Activated naive CD4-positive, alpha-beta T cell treated with anti-CD3 and anti-CD28 coated beads for 36 hours (primary cell): ENCODE measurements at places on chromosomes 1 and 21.

DNA sequence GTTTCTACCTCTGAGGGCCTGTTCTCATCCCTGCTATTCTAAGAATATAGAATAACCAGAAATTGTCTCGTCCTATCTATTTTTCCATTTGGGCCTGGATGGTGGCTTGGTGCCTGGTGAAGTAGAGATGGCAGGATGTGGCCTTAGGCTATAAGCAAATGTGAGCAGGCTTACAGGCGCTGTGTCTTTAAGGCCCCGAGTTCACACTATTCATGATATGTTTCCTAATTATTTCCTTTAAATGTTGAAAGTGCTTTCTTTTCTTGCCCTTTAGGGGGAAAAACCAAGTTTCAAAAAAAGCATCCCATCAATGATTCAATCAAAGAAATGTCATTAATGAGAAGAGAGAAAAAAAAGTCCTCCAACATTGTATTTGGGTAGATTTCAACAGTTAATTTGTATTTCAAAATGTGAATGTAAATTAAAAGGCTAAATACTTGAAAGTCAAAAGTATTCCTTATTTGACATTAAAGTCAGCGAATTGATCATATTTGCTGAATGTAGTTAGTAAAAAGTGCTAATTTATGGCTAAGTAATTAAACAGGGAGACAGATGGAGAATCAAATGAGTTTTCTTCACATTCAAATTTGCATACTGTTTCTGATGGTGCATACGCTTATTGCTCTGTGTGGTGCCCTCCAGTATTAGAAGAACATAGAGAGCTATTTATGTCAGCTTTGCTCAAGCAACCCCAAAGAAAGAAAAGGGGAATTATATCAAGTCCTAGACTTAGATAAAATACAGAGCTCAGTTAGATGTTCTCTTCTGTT is 34.0 kb upstream of the HUNK start:
- DNase-seq: no peak

GRCh38 chr21:32658524-32658923 is 46.3 kb upstream of the CFAP298 start:
- no peak for DNase-seq

- peak; percentile 62 for DNase-seq
Observed at GRCh38 chr1:116847688-116848531, 61.8 kb upstream of the PTGFRN start.

- no peak for DNase-seq
Observed at GRCh38 chr1:230215529-230215928, 148.5 kb downstream of the GALNT2 start.

- DNase-seq: no peak
Observed at GRCh38 chr1:5430136-5430535, 562.1 kb downstream of the NPHP4 start.

- DNase-seq: no peak
Observed at GRCh38 chr21:45184869-45185268, 102.8 kb downstream of the POFUT2 start.

DNA sequence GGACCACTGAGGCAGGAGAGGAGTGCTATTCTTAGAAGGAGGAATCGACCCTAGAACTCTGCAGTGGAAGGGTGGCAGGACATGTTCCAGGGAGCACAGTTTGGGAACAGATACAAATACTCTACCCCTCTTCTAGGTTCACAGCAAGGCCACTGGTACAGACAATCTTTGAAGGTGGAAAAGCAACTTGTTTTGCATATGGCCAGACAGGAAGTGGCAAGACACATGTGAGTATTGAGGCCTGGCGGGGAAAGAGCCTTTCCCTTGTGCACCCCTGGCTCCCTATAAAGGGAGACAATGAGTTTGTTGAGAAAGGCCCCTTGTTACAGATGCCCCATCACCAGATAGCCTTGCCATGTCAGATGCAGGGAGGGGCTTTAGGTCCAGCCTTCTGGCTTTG is 17.8 kb downstream of the KIF2C start:
- DNase-seq: no peak

- no peak for DNase-seq
Observed at GRCh38 chr1:60563777-60564535, 490.4 kb upstream of the C1orf87 start.

GRCh38 chr1:47449822-47450552 is 12.1 kb downstream of the FOXD2 start:
- DNase-seq: peak; percentile 35

DNA sequence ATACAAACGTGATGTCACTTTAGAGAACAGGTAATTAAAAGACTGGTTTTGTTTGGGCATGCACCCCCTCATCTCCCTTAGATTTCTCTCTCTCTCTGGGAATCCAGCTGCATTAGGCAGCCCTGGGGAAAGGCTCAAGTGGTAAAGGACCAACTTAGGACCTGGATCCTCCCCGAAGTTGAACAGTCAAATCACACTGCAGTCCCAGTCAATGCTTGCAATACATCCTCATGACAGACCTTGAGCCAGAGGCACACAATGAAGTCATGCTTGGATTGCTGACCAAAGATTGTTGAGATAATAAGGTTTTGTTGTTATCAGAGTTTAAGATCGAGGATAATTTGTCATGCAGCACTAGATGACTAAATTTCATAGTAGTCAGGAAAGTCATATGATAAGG is 1285.8 kb upstream of the NCAM2 start:
- no peak for DNase-seq

DNA sequence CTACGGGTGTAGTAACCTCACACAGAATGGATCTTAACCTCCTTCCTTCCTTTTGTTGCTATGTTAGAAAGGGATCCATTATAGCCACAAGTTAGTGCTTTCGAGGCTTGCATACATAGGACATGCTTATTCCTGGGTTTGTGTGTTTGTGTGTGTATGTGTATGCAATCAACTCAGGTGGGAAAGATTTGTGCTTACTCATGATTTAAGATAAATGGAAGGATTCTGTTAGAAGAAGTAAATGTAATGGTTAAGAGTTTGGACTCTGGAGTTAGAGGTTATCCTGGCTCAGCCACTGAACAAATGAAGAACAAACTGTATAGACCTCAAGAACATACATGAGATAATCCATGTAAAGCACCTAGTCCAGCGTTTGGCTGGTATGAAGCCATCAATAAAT is 28.8 kb downstream of the BTG3 start:
- no peak for DNase-seq

DNA sequence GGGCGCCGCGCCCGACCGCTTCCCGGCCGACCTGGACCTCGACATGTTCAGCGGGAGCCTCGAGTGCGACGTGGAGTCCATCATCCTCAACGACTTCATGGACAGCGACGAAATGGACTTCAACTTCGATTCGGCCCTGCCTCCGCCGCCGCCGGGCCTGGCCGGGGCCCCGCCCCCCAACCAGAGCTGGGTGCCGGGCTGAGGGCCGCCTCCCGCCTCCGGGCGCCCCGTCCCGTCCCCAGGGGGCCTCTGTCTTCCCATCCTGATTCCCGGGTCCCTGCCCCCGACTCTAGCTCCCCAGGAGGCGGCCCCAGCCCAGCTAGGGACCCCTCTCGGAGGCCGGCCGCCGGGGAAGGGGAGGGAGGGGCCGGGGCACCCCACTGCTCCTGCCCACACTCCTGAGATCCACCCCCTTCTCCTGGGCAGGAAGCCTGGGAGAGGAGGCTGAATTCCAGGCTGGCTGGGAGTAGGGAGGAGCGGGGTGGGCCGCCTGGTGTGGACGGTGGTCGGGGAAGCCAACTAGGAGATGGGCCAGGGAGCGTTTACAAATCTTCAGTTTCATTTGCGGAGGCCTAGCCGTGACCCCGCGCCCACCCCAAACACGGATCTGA is 21.4 kb downstream of the FOXO6 start:
- DNase-seq: no peak

DNA sequence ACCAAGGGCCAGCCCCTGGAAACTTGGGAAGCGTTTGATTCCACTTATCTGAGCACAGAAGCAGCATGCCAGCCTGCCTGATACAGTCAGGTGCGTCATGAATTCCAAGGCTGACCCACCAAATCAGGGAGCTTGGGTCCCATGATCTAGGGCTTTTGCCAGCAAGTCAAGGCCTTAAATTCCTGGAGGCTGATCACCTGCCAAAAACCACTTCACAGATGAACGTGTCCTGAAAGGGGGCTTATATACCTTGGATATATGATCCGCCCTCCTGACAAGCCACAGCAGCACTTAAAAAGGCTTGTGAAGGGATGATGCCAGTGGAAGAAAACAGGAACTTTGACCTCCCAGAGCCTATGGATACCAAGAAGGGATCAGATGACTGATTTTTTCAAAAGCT is 24.0 kb upstream of the CLIC6 start:
- no peak for DNase-seq

DNA sequence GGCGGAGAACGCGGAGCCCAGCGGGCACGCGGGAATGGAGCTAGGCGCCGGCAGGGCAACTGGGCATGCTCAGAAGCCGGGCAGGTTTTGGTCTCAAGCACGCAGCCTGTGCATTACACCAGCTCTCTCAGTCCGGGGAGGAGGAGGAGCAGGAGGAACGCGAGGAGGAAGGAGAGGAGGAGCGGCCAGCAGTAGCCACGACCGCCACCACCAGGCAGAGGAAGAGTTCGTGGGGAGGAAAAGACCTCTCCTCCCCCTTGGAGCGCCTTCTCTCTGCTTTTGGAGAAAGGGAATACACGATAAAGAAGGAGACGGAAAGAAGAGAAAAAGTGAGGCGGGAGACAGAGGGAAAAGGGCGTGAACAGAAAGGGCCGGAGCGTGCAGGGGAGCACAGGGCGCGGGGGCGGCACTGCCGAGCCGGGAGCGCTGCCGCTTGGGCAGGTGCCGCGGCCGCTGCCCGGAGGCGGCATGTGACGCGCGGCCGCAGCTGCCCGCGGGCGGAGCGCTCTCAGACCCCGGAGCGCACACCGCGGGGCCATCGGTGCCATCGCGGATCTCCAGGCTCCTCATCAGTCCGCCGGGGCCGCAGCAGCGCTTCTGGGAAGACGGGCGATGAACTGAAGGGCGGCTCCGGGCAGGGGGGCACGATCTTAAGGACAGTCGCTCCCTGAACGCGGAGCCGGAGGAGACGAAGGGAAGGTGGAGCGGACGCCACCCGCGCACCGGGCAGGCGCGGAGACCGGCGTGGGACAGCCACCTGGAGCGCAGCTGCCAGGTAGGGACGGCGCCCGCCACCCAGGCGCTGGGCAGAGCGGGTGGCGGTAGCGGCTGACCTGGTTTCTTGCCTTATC is at the start of gene CHRM3:
Gene CHRM3 (plus strand): TSS at position 116 of the 851 bp plus-strand sequence. CDS start 520,884 bp downstream, outside the sequence.
- peak; percentile 44 for DNase-seq
